Activated gamma-delta T cell treated with anti-CD3 and anti-CD28 coated beads, Interleukin-2, amount 50 U/mL, for 16 hours (primary cell): ENCODE measurements at places on chromosomes 12 and 14.

- DNase-seq: no peak
Observed at GRCh38 chr14:22338917-22339715, 249.9 kb downstream of the DAD1 start.

GRCh38 chr12:70011353-70011752 lies 186.3 kb downstream of the MYRFL start:
- DNase-seq: no peak

DNA sequence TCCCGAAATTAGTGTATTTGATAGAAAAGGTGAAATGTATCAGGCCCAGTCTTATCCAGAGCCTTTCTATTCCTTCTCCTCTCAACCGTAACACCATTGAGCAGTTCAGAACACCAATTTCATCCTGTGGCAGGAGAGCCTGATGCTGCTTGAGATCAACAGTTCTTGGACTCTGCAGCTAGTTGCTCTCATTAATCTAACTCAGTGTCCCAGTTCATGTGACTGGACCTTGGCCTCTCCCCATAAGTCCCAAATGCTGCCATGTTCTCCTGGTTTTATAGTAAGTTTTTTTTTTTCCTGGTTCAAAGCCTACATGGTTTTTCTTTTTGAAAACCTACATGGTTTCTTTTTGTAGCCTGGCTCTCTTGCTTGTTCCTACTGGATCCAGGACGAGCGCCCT lies 293.9 kb downstream of the ITPR2 start:
- DNase-seq: no peak

- DNase-seq: no peak
Observed at GRCh38 chr12:12039897-12040296, 30.8 kb upstream of the BCL2L14 start.

GRCh38 chr12:121812320-121812871 lies 8.6 kb downstream of the SETD1B start:
- no peak for DNase-seq

GRCh38 chr14:91019673-91020072 lies 40.8 kb downstream of the RPS6KA5 start:
- DNase-seq: no peak

GRCh38 chr14:98280436-98280835 lies 991.6 kb downstream of the BCL11B start:
- DNase-seq: no peak

- no peak for DNase-seq
Observed at GRCh38 chr12:18283831-18284230, 22.5 kb downstream of the PIK3C2G start.
